Natural killer cell treated with Interleukin-12 subunit alpha and Interleukin-12 subunit beta and Interleukin-15 and Interleukin-18, amount 100 ng/mL, for 72 hours (primary cell): ENCODE measurements at places on chromosomes 11 and 22.

DNA sequence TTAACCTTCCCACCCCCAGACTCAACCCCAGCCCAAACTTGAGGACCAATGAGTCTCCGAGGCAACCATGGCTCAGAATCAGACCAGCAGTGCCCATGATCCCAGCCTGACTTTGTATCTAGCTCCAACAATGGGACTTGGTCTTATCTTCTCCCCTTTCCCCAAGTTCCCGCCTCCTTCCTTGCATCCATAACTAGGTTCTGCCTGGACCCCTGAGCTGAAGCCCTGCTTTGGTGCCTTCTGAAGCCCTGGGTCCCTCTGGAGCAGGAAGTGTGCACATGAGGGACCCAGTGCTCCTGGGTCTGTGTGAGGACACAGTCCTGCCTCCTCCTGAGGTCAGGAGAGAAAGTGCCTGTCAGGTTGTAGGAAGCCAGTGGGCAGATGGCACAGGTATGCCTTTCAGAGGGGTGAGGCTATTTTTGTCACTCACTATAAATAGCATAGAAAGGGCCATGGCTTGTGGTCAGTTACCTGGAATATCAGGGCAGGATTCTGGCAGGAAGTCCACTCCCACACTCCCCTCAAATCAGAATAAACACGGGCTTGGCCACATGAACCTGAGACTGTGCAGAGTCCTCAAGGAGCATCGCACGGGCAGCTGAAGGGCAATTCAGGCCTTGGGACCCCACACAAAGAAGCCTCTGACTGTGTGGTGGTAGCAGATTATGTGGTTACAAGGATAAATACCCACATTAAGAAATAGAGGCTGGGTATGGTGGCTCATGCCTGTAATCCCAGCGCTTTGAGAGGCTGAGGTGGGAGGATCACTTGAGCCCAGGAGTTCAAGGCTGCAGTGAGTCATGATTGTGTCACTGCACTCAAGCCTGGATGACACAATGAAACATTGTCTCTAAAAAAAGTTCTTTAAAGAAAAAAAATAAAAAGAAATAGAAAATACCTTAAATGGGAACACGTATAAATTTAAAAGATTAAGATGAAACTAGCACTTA is 27.4 kb downstream of the RCN1 start:
- DNase-seq: no peak

- DNase-seq: no peak
These were observed 388.7 kb downstream of the MIAT start for GRCh38 chr22:27046086-27046485.

DNA sequence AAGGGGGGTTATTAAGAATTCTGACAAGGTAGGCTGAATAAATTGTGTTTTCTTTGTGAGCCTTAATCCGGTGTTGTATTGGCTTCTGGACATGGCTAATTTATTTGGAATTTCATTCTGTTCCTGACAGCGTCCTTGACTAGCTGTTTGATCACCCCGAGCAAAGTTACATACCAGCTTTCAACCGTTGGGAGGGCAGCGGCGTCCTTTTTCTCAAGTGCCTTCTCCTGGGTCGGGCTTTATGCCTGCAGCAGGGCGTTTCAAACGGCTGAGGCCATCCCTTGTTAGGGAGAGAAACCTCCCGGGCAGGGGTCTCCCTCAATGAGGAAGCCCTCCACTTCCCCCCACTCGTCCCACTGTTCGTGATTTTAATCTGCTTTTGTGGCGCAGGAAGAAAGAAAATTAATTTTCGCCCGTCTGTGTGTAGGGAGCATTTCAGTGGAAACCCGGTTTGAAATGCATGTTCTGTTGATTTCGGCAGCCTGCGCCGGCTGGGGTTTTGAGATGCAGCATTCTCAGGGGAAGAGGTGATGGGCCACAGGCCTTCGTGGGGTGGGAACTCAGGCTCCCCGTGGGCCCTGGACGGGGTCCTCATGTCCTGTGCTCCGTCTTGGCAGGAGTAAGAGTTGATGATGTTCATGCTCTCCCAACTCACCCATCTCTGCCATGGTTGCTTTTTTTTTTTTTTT is 2.9 kb upstream of the SMIM38 start:
- DNase-seq: no peak

DNA sequence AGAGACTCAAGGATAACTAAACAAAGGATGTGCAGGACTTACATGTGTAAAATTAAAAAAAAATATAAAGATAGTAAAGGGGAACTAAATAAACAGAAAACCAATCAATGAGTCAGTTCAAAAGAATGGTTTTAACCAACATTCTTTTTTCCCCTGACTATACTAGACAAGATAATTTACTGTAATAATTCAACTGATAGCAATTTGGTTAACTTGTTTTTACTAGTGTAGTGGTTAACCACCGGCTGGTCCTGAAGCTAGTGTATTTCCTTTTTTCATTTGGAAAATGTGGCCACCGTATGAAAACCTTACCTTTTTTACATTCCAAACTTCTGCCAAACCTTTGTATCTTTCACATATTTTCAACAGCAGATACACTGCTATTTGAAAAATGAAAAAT is 123.1 kb downstream of the ARHGAP42 start:
- no peak for DNase-seq

GRCh38 chr11:45304992-45305335 is 18.8 kb upstream of the SYT13 start:
- no peak for DNase-seq

- no peak for DNase-seq
These were observed 889.5 kb downstream of the JRKL start for GRCh38 chr11:97279341-97279740.

DNA sequence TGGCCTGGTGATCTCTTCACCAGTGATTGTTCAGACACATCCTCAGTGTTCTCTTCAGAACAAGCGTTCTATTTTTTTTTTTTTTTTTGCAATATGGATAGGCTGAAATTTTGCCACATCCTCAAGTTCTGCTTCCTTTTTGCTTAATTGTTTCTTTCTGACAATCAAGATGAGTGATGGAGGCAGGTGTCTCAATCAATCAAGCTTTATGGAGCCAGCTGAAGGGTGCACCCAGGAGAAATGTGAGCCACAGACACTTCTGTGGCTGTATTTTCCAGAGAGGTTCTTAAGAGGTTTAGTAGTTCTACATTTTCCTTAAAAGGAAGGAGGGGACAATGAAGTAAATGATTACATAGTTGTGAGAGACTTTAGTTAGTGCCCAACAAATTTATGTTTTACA is 43.9 kb upstream of the ASPHD2 start:
- DNase-seq: no peak

DNA sequence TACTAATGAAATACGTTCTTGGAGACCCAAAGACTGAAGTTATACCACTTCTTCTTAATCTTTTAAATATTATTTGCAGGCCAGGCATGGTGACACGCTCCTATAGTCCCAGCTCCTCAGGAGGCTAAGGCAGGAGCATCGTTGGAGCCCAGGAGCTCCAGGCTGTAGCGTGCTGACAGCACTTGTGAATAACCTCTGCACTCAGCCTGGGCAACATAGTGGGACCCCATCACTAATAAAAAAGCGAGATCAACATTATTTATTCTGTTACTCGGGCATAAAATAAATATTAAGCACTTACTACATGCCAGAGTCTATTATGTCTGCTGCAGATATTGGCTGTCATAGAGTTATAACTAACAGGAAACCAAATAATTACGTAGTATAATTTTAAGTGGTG is 720 bp upstream of the MED17 start:
- DNase-seq: no peak

GRCh38 chr11:35412285-35412684 is 7.1 kb downstream of the SLC1A2 start:
- DNase-seq: no peak

GRCh38 chr11:119754199-119754598 is 25.2 kb upstream of the NECTIN1 start:
- no peak for DNase-seq

- DNase-seq: no peak
These were observed 10.9 kb downstream of the MADD start for GRCh38 chr11:47280860-47281259.

DNA sequence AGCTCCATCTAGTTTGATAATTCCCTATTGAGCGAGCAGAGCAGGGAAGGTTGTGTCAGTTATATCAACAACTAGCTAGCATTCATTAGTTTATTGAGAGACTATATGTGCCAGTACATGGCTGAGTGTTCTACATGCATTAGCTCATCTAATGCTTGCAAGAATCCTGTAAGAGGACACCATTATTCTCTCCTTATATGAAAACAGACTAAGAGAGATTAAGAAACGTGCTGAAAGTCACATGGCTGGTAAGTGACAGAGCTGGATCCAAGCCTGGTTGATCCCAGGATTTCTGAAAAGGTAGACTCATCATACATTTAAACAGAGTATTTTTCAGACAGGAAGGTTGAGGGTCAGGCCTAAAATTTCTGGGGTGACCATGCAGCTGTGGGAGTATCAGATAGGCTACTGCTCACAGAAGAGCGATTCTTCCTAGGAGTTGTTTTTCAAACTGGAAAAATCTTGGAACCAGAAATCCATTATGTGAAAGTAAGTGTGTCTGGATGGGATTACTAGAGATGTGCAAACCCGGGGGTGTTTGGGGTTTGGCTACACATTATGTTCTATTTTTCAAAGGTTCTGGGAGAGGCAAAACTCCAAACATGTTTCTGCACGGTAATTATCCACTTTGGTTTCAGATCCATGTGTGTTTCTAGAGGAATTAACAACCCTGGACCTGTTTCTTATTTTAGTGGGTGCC is 213.3 kb downstream of the FAM76B start:
- DNase-seq: no peak

DNA sequence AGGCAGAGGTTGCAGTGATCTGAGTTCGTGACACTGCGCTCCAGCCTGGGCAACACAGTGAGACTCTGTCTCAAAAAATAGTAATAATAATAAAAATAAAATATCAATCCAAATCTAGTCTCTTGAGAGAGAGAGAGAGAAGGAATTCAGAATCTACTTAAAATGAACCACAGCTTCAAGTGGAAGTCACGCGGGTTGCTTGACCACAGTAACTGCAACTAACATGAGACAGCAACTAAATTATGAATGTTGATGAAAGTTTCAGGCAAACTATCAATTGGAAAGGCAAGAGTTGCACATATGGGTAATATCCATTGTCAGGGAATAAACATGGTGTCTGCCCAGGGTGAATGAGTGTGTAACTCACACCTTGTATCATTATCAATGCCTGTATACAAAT is 12.5 kb downstream of the POU2AF2 start:
- DNase-seq: no peak

- no peak for DNase-seq
These were observed 13.8 kb downstream of the PAMR1 start for GRCh38 chr11:35511666-35512065.

- no peak for DNase-seq
These were observed 241.8 kb upstream of the ARHGAP42 start for GRCh38 chr11:100445231-100445735.

- no peak for DNase-seq
These were observed 24.1 kb downstream of the SIK3 start for GRCh38 chr11:117074119-117074518.

GRCh38 chr22:44084044-44084772 is 60.1 kb downstream of the PARVB start:
- no peak for DNase-seq

DNA sequence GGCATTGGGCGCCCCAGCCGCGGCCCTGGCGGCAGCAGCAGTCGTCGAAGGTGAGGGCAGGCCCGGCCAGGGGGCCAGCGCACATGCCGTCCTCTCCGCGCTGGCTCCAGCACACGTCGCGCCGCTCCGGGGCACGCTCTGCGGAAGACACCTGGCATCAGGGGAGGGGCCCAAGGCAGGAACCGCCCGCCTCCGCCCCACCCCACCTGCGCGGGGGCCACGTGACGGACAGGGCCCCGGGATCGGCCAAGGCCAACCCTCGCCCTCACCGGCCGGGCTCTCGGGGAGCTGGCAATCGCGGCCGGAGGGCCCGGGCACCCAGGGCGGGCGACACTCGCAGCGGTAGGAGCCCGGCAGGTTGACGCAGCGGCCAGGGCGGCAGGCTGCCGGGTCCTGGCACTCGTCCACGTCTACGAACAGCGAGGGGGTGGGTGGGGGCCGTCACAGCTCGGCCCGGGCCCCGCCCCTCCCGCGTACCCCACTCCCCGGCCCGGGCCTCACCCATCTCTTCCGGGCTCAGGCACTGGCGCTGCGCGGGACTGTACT is 14.9 kb downstream of the SCYL1 start:
- no peak for DNase-seq

DNA sequence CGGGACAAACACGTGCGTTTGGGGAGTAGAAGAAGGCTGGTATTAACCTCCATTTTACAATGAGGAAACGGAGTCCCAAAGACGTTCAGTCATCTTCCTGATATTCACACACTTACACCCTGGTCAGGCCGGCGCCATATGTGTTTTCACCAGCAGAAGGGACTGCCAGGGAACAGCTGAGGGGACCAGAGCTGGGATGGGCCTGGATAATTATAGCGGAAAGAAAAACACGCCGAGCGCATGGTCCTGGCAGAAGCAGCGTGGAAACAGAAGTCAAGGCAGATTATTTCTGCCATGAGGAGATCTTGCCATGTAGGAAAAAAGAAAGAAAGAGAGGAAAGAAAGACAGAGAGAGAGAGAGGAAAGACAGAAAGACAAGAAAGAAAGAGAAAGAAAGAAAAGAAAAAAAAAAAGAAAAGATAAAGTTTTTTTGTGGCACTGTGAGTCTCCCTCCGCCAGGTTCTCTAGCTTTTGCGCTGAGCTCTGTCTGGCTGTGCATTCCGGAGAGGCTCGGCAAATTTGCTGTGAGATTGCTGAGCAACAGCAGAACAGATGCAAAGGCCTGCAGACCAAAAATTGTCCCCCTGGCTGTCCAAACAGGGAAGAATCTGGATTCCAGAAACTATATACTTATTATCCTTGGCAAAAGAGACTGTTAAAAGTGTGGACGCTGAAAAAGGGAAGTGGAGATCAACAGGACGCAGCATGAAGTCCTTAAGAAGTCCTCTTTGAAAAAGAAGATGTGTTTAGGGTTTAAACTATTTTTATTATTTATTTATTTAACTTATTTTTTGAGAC is 1.3 kb upstream of the UCP2 start:
- no peak for DNase-seq

DNA sequence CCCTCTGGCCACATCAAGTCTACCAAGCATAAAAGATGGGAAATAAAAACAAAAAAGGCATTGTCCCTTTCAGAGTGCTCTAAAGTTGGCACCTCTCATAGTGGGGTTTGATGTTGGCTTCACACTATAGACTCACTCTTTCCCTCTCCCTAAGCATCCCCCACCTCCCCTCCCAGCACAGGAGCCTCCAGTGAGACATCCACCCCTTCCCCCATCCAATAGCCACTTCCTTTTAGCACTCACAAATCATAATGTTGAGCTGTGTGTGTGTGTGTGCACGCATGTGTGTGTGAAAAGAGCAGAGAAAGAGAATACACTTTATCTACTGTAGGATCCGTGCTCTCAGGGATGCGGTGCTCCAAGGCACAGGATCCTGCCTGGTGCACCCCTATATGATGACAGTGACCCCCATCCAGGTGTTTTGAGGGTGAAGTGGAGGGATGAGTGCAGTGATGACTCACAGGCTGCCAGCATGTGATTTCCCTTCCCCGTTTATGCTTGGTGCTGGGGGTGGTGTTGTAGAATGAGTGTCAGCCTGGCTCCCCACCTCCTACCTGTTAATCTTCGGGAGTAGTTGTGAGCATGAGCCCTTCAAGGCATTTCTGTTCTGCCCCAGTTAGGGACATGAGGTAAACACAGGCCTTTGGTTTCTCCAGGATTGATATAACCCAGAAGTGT is 235.2 kb upstream of the B3GAT1 start:
- no peak for DNase-seq
